Inflammatory macrophage treated with lipopolysaccharide for 1 hour (primary cell): ENCODE measurements at places on chromosomes 13 and 19.
A peak's percentile ranks its signal among the peaks of the same experiment; 100 is the strongest.

DNA sequence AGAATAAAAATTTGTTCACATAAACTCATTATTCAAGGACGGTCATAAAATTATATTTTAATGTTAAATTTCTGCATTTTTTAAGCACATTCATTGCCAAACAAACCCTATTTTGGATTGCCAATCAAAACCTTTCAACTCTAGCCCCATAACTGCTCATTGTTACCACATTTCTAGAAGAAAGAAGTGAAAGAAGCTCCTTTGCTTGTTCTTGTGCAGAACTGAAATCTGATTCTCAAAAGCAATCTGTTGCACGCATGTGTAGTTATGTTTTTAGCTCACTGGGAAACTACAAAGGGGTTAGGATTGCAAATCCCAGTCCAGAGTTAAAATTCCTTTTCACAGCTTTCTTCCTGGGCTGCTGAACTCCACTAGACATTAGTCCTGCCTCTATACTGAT is 109.5 kb upstream of the MIR17HG start:
- no peak for DNase-seq

DNA sequence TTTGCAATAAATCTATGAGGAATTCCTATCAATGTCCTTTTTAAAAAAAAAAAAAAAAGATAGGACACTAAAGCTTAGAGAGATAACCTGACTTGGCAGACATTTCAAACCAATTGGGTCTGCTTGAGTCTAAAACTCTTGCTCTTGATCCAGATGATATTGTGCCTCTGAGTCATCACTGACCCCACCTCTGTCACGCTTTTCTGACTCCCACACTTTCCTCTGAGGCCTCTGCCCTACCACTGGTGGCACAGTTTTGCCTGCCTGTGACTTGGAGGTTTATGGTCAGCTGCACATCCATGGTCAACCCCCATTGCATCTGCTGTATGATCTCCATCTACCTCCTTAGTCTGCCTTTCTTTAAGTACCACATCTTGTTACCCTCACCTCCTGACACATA is 328.7 kb downstream of the SPRY2 start:
- DNase-seq = peak; percentile 30

DNA sequence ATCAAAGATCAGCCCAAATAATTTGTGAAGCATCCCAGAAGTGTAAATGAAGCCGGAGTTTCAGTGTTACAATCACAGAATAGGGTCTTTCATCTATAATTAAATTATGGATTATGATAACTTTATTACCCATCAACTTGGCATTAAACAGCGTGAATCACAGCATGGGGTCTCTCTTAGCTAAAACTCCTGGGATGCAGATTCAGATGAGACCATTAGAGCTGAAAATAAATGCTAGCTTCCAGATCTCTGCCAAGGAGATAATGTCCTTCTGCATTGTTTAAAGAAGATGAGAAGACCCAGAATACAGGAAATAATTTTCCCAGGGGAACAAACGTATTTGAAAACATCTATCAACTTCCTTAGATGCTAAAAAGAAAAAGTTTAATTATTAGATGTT is 546.0 kb upstream of the PCDH9 start:
- no peak for DNase-seq

- DNase-seq = no peak
Observed at GRCh38 chr19:16327501-16327900, 2.9 kb downstream of the KLF2 start.

DNA sequence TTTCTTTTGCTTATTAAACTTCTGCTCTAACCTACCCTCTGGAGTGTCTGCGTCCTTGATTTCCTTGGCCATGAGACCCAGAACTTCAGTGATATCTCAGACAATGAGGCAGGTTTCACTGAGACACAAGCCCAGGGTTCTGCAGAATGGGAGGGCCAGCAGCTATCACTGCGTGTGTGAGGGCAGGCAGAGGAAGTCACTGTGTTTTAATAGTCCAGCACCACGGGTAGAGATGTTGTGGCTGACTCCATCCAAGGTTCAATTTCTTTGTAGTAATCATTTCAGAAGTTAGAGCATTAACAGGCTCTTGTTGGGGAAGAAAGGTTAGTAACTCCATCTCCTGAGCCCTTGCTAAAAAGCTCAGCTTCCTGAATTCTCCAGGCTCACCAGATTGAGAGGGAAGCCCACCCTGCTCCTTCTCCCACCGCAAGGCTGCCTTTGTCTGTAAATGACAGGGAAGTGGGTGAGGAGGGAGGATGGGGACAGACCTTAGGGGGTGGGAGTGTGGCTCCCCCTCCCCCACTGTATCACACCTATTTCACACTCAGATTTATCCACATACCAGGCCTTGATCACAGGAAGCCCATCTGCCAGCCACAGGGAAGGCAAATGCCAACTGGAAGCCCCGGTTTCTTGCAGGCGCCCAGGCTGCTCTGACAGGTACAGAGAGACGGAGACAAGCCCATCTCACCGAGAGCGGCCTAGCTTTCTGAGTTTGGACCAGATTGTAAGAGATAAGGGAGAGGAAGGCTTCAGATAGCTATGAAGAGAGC is 2.1 kb downstream of the C19orf12 start:
- DNase-seq = no peak

DNA sequence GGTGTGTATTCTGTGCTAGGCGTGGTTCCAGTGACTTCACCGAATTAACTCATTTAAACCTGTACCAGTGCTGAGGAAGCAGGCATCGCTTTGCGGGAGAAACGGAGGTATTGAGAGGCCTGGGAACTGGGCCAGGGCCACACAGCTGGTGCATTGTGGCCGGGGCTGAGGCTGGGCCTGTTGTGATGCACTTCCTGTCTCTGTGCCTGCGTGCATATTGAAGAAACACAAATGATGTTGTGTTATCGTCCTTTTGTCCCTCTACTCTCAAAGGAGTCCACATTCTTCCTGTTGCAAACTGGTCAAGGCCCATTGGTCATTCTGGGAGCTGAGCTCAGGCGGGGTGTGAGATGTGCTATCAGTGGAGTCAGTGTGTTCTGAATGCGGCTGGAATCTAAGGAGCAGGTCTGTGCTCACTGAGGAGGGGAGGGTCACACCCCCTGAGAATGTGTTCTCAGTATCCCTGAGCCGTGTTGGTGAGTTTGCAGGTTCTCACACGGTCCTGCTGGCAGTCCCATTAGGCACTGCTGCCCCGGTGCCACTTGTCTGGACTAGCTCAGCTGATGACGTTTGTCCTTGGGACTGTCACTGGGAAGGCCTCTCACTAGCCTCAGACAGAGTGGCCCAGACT is 62.1 kb downstream of the ARHGEF7 start:
- DNase-seq = no peak

DNA sequence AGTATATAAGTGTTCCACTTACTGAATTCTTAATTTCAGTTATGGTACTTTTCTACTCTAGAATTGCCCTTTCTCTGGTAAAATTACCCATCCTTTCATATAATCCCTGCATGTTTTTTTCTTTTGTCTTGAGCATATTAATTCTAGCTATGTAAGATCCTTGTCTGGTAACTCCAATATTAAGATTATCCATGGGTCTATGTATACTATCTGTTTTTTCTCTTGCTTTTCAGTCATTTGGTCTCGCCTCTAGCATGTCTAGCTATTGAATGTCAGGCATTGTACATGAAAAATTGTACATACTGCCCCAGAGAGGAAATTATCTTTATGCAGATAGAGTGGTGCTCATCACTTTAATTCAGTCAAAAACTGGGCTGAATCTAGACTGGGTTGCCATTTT is 50.4 kb upstream of the CALM3 start:
- no peak for DNase-seq

DNA sequence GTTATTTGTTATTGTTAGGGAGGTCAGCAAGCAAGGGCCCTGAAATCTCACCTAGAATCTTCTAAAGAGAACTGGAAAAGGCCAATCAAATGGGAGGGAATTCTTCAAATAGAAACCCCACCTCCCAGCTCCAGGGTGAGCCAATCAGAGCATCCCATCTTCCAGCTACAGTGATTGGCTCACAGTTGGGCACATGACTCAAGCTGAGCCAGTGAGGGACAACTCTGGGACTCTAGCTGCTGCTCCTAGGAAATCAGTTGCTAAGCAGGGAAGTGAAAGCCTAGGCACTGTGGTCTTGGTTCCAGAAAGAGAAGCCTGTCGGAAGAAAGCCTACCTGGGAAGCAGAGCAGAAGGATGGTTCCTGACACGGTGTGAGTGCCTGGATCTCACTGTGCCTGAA is 13.4 kb downstream of the TM6SF2 start:
- DNase-seq = peak; percentile 54

- no peak for DNase-seq
Observed at GRCh38 chr13:26699197-26699490, 61.4 kb downstream of the GPR12 start.

DNA sequence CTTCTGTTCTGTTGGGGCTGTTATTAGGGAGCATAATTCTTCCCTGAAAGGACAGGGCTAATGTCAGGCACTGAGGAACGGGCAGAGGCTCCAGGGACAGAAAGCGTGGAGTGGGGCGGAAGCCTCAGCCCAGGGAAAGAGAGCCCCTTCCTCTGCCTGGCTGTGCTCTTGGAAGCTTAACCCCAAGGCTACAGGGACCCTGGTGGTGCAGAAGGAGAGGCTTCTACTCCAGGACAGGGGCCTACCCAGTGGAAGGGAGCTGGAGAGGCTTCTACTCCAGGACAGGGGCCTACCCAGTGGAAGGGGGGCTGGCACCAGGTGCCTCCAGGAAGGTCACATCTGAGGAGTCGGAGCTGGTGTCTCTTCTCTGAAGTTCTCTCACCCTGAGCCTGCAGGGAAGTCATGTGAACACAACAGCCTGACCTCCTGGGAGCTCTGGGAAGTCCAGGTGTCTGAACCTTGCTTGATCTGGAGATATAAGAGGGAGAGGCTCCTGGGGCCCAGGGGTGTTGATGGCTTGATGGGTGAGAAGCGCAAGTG is 159.5 kb upstream of the SOX1 start:
- DNase-seq = no peak

GRCh38 chr19:41442473-41443355 is at the start of gene ERICH4:
Gene ERICH4 (plus strand): TSS chr19:41443156. CDS start chr19:41443170, 14 bp downstream.
- no peak for DNase-seq

- DNase-seq = no peak
Observed at GRCh38 chr13:47220453-47221140, 323.7 kb upstream of the HTR2A start.

DNA sequence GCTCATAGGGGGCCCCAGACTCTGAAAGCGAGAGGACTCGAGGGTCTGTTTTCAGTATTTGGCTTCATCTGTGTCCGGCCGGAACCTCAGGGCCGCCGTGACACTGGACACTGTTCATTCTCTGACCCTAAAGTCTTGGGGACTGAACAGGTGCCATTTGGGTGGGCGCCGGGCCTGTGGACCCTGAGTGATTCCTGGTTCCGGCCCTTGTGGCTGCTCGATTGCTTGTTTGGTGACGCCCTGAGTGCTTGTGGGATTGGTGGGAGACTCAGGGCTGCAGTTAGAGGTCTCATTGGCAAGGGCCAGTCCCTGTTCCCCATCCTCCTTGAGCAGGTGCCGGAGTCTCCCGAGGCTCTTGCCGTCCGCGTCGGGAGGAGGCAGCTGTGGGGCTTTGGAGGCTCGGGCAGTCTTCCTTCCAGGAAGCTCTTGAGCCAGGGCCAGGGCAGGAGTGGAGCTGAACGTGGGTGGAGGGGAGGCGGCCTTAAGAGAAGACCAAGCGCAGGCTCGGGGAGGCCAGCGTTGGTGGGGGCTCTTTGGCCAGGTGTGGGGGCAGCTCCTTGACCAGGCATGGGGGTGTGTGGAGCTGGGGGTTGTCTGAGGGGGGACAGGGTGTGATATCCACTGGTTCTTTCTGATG is 4.7 kb downstream of the PTBP1 start:
- DNase-seq = no peak

DNA sequence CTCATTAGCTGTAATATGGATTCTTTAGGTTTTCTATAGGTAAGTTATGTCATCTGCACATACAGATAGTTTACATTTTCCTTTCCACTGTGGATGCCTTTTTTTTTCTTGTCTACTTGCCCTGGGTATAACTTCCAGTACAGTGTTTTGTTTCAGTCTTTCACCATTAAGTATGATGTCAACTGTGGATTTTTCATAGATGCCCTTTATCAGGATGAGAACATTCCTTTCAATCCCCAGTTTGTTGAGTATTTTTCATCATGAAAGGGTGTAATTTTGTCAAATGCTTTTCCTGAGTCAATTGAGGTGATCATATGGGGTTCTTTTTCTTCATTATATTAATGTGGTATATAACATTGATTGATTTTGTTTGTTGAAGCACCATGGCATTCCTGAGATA is 43.6 kb upstream of the SACS start:
- no peak for DNase-seq

DNA sequence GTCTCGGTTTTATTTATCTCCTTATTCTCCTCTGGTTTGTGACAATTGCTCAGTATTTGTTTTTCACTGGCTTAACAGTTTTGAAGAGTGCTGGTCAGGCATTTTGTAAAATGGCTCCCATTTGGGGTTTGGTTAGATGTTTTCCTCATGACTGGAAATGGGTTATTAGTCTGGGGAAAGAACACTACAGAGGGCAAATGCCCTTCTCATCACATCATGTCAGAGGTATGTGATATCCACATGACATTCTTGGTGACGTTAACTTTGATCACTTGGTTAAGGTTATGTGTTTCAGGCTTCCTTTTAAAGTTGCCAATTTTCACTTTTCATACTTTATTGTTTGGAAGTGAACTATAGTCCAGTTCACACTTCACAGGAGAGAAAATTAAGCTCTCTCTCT is 74.8 kb upstream of the KLHL1 start:
- no peak for DNase-seq

DNA sequence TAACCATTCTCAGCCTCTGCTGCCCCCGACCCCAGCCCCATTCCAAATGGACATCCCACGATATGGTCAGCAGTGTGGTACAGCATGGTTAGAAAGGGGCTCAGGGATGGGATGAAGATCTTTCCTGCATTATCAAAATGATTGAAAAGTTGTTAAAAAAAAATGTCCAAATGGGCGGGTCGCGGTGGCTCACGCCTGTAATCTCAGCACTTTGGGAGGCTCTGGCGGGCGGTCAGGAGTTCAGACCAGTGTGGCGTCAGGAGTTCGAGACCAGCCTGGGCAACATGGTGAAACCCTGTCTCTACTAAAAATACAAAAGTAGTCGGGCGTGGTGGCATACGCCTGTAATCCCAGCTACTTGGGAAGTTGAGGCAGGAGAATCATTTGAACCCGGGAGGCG is 54.3 kb upstream of the ZNF254 start:
- DNase-seq = no peak

GRCh38 chr19:4831304-4831978 is at the start of gene TICAM1:
Gene TICAM1 (minus strand): TSS chr19:4831712. CDS start chr19:4818377, 13,335 bp downstream.
- DNase-seq = peak; percentile 93

GRCh38 chr19:15837221-15837731 is 21.8 kb upstream of the OR10H1 start:
- DNase-seq = no peak

- DNase-seq = no peak
Observed at GRCh38 chr13:80572923-80573316, 232.0 kb upstream of the SPRY2 start.

DNA sequence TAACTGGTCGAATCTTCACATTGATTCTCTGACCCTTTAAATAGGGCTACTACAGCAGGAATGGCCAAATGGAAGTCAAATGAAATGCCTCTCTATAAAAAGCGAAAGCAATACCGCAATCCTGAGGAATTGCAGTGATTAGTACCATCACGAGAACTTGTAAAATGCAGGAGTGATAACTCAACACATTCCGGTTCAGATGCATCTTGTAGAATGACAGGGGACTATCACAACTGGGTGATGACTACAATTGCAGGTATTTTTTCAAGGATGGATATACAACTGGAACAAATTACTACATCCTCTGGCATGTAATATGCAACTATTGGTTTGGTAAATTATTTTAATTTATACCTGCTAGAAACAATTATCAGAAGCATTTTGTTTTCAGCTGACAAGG is 140.4 kb downstream of the PCDH20 start:
- DNase-seq = no peak
